GM23338 (cell line): ENCODE measurements at places on chromosomes 11 and 22.

DNA sequence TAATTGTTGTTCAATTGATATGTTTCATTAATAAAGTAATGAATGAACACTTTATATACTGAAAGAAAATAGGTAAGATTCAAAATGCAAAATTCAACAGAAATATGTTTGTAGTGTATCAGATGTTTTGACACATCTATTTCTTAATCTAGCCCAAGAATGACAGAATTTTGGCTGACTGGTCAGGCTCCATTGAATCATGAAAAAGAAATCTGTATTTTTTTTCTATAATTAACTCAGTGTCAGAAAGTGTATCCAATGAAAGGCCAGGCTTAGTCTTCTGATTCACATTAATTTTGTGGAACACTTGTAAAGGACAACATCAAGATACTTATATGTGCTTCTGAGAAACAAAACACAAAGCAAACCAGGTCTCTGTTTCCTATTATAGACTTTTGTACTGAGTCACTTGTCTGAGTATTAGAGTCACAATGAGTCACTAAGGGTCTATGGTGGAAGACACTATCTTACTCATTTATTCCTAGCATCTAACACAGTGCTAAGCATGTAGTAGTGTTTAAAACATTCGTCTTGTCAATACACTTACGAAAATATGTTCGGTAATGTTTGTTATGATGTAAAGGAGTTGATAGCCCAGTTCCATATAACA, 297.7 kb upstream of the CCDC90B start:
- no peak for DNase-seq

- no peak for DNase-seq
Measured at GRCh38 chr11:10041748-10042446, 252.1 kb downstream of the SBF2 start.

DNA sequence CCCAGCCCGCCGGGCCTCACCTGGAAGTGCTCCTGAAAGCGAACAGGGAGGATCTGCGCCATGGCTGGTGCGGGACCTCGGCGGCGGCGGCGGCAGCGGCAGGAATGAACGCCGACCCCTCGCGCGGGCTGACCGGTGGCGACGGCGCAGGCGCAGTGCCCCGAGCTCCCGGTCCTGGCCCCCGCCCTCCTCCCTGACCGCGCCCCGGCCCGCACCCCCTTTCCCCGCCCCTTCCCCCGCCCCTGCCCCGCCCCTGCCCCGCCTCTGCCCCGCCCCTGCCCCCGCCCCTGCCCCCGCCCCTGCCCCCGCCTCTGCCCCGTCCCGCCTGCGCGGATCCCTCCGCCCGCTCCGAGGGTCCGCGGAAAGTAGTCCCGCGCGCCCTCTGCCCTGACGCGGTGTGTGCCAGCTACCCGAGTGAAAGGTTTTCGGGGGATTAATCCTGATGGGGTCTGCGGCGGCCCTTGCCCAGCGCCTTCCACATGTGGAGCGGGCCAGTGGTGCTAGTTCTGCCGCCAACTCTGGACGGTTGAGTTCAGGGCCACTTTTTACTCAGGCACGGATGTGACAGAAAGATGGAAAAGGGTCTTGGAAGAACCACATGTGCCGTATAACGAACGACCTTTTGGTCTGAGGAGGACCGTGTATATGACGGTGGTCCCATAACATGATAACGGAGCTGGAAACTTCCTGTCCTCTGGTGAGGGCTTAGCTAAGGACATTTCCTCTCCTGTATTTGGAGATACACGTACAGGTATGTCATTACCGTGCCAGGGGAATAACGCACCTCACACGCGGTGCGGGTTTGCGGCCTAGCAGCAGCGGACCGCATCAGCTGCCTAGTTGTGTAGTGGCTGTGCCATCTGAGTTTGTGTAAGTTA, at the start of gene CLTCL1:
TSS of gene CLTCL1 (minus strand) at position 140 of the 878 bp plus-strand sequence. CDS start at position 62, 78 bp downstream.
- DNase-seq = peak; percentile 89

DNA sequence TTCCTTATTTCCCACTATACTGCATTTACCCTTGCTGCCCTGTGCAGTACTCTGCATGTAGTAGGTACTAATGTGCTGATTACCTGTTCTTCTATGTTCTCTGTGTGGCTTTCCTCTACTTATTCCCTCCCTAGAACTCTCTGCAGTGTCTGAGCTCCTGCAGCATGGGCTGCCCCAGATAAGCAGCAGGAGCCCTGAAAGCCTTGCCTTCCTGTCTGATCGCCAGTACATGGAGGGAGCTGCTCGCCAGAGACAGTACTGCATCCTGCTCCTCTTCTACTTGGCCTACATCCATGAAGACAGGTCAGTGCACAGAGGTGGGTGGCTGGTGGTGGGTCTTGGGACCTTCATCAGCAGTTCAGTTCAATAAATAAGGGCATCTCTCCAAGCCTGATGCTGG, 42.2 kb upstream of the CCDC134 start:
- DNase-seq = no peak

- DNase-seq = no peak
Measured at GRCh38 chr11:87173185-87174039, 135.7 kb downstream of the TMEM135 start.

DNA sequence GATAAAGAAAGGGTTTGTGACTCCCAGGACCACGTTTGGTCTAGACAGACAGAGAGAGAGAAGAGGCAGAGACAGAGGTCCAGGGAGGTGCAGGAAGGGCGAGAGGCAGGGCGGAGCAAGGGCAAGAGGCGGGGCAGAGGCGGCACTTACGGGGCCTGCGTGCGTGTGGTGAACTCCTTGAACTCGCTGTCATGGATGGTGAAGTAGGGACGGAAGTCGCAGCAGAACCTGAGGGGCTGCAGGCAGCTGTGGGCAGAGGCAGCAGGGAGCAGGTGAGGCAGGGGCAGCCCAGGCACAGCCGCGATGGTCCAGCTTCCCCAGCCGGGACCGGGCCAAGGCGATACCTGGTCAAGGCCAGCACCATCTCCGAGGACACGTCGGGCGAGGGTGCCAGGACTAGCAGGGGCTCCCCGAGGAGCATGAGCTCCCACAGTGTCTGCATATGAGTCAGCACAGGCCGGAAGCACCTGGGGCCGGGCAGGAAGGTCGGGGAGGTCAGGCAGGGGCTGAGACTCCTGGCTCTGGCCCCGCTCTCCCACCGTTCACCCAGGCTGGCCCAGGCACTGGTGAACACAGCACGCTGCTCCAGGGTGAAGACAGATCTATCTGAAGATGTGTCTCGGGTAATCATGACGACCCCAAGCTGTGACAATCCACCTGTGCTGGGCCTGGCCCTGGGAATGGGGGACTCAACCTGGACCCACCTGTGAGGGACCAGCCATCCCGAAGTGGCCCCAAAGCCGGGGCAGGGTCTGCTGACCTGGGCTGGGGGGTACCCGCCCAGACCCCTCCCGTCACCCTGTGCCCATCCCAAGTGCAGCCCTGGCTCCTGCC, 7.2 kb upstream of the PLXNB2 start:
- peak; percentile 46 for DNase-seq

- peak; percentile 34 for DNase-seq
Measured at GRCh38 chr11:75241906-75242644, 1.5 kb downstream of the TPBGL start.

DNA sequence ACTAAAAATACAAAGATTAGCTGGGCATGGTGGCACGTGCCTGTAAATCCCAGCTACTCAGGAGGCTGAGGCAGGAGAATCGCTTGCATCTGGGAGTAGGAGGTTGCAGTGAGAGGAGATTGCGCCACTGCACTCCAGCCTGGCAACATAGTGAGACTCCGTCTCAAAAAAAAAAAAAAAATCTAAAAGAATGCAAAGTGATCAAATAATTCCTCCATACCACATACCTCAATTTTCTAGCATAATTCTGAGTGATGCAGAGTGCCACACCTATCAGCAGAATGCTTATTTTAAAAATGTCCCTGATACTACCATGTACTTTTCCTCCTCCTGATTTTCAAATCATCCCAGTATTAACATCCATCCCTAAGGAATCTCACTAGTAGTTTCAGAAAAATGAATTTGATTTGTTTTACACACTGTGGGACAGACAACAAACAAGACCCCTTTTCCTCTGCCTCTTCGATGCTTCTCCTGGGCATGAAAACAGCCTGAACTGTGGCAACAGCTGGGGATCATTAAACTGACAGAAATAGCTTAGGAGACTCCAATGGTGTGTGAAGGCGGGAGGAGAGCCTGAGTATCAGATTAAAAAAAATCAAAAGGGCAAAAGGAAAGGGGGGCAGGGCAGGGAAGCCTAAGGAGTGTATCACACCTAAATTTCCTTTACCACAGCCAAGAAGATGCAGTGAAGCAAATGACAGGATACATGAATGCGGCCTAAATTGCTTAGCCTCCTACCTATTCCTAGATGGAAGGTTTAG, 114.7 kb downstream of the SGSM3 start:
- DNase-seq = no peak

GRCh38 chr11:78100261-78100660, 20.6 kb upstream of the NDUFC2 start:
- no peak for DNase-seq

DNA sequence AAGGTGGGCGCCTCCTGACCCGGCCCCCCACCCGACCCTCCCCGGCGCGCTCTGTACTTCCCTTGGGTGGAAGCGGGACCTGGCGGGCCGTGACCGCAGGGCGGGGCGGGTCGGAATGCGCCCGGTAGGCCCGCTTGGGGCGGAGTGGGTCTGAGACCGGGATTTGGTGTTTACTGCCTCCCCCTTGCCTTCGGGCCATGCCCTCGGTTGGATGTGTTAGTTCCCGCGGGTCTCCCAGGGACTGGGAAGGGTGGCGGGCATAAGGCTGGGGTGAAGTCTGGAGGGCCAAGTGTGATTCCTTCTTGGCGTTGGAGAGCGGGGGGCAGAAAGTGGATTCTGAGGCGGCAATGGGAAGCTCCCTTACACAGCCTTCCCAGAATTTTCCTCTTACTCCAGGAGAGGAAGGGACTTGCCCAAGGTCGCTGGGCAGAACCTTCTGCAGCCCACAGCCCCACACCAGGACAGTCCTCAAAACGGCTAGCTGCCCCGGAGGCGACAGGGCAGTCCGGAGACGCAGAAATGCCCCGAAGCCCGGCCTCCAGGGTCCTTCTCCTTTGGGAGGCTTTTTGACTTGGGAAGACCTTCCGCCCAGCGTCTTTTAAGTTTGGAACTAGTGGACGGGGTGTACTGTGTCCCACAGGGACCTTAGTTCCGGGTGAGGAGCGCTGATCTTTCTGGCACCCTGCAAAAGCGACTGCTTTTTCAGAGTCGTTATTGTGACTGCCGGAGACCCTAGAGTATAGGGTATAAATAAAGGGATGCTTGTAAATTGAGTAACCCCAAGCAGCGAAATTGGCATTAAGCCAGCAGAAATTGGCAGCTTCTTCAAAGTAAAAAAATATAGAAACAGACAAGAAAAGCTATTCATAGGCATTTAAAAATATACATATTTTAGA, 647 bp downstream of the SWAP70 start:
- DNase-seq = peak; percentile 74

DNA sequence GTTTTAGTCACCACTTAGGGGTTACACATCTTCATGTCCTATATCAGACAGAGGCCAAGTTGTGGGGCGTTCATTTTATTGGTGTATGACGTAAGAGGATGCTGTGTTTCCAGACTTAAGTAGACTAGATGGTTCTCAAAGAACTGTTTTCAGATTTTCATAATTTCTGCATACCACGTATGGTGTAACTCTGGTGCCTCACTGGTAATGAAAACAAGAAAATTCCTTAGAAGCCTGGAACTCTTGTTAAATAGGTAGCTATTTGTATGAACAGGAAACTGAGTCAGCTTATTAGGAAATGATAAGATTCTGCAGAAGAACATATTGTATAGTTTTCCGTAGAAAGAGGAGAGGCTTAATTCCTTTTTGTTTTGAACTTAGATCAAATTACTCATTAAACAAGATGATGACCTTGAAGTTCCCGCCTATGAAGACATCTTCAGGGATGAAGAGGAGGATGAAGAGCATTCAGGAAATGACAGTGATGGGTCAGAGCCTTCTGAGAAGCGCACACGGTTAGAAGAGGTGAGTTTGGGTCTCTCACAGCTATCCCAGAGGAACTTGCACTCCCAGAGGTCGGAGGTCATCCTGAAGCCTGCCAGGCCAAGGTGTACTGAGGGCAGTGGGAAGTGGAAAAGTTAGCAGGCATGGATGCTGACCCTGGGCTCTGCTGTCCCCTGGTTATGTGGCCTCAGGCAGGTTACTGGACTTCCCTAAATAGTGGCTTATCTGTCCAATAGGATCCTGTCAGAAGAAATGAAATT, 3.9 kb downstream of the CDC45 start:
- DNase-seq = no peak

GRCh38 chr11:42890773-42891172, 421.0 kb upstream of the API5 start:
- DNase-seq = no peak

DNA sequence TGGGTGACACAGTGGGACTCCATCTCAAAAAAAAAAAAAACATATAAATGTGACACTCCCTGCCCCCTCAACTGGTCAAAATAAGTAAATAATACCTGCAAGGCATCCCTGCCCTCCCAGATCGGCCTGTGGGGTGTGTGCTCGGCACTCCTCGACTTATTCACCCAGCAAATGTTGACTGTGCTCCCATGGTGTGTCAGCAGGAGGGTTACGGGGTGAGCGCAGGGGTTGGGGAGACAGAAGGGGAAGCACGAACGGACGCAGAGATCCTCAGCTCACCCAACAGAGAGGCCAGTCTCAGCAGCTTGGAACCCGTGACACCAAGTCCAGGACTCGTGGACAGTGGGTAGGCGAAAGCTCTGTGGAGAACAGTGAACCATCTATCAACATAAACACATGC, 1.6 kb upstream of the ADM2 start:
- no peak for DNase-seq

DNA sequence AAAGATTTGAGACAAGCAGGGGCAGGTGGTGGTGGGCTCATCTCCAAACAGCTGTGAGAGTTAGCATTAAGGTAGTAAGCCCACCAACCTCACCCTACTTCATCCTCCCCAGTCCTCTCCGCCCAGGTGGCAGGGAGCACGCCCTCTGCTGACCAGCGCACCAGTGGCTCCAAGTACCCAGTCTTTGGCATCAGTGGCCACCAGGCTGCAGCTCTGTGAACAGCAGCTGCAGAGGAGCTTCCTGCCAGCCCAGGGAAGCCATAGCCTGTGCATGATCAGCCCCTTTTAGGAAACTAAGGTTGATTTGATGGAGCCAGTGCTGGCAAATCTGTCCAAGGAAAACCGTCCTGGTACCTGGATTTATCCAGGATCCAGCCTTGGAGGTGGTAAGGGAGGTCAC, 21.7 kb downstream of the CAVIN3 start:
- peak; percentile 85 for DNase-seq

DNA sequence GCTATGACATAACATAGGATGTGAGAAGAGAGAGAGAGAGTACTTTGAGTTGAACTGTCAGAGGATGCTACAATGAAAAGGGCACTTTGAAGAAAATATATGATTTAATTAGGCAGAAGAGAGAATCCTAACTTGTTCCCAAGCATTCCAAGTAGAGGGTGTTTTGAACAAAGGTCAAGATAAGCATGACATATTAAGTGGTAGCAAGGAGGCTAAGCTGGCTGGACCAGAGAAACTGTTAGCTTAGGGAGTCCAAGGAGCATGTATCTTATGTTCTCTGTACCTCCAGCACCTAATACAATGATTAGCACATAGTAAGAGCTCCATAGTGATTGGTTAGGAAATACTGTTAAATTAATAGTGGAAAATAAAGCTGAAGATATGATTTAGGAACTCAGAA, 479.6 kb downstream of the TMEM135 start:
- DNase-seq = no peak

GRCh38 chr11:30510750-30511149, 75.4 kb downstream of the MPPED2 start:
- DNase-seq = no peak

GRCh38 chr11:122843281-122844141, 5.2 kb downstream of the CRTAM start:
- no peak for DNase-seq
